ENCODE measurements at places on chromosomes 7 and 10. TPM values are rescaled to one million over a fixed set of nuclear protein-coding genes. Genes with fewer than 3 reads are reported as not detected.

GRCh38 chr7:92586403-92586802 lies 3.8 kb downstream of the FAM133B start:
- DNase-seq, result no peak

- no peak for DNase-seq
Observed at GRCh38 chr10:104076743-104077160, 8.9 kb downstream of the COL17A1 start.

CALHM2 gene
- 15.2 TPM for total RNA-seq

- no peak for DNase-seq
Observed at GRCh38 chr7:23011222-23011924, 2.6 kb downstream of the HYCC1 start.

- no peak for DNase-seq
Observed at GRCh38 chr10:50431133-50431532, 179.8 kb upstream of the ASAH2 start.

DNA sequence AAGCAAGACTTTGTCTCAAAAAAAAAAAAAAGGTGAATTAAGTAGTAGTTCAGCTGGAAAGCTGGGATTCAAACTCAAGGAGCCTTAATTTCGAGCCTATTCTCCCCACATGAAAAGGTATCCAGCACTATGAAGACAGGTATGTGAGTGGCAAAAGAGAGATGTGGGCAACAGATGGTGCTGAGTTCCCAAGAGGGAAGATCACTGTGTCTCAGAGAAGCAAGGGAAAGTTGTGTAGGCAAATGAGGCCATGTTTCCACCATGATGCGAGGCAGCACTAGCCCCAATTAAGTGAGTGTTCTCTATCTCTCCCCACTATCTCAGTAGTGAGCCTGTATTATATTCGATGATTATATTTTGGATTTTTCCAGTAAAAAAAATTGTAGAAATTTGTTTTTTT lies 19.8 kb upstream of the ST7 start:
- DNase-seq, result no peak

DNA sequence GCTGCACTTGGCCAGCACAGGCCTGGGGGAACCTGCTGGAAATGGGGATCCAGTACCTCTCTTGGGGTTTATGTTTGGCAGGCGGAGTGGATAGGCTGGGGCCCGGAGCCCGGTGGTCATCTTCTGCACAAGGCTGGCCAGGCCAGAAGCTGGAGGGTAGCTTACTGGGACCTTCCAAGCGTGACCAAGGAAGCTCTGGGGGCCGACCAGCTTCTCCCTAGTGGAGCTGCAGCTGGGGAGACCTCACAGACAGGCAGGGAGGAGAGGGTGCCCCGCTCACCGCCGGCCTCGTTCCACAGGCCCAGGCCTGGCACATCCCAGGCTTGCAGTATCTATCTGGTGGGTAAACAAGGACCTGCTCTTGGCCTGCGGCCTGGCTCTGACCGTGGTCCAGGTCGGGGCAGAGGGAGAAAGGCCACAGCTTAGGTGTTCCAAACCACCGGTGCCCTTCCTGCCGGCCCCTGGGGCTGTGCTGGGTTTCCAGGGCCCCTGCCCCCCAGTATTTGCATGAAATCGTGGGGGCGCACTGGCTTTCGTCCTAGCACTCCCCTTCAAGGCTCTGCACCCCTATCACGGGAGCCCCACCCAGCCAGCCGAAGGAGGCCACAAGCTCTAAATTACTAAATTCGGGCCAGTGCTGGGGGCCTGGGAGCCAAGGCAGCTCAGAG lies 1.5 kb upstream of the ELFN1 start:
- DNase-seq, result peak; percentile 74

ZNF503 gene
- total RNA-seq, result 6.0 TPM

DNA sequence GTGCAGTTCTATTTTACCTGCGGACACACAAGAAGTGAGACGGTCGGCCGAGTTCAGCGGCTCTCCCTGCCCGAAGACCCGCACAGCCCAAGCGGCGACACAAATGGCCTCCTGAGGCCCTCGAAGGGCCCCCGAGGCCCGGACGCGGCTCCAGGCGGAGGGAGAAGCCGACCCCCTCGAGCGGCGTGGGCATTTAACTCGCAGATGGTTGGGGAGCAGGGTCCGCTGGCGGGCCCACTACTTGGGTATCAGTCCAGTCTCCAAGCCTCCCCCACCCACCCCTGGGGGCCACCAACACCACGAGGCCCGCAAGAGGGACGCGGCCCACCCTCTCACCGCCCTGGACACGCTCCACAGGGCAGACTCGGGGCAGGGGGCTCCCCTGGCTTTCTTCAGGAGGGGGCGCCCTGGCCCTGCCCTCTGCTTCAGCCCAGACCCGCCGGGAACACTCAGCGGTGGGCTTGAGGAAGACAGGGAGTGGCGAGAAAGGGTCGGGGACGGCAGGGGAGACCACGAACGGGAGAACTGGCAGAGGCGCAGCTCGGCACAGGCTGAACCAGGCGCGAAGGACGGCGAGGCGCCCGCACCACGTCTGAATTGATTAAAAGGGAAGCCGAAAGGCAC lies 1.7 kb downstream of the IGF2BP3 start:
- DNase-seq, result no peak

DNA sequence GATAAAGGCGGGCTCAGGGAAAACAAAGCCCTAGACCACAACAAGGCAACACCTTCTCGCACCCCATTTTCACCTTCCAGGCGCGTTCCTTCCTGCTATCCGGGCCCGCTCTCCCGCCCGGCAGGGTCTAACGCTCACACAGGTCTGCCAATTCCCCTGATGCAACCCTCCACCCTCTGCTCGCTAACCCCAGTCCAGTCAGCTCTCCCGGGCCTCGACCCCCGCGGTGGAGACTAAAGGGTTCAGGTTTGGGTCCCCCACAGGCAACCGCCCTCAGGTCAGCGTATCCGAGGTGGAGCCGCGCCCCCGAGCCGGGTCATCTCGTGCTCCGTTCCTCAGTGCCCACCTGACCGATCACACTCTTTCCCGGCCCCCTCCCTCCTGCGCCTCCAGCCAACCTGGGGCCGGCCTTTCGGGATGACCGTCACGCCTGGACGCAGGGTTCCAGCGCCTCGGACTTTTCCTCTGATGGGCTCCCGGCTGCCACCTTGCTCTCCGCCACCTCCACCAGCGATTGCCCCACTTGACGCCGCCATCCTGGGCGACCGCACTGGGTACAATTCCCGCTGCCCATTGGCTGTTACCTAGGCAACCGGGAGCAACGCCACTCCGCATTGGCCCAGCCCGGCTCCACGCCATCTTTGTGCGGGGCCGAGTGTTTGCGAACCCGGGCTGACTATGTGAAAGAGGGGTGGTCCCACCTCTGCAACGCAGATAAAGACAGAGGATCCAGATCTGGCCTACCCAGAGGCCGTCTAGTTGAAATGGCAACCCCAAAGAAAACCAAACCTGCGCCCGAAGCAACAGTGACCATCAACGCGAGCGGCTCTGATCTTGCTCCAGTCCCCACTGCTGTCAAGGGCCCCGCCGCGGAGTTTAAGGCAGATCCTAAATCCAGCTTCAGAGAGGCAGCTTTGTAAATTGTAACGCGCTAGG lies at the start of gene MORN4:
Gene MORN4, minus strand, starts transcription at position 552 of the 936 bp plus-strand sequence. CDS start 13,847 bp downstream, outside the sequence.
- peak; percentile 96 for DNase-seq

- DNase-seq, result peak; percentile 78
Observed at GRCh38 chr10:74824900-74825370, 1.5 kb upstream of the KAT6B start.

- no peak for DNase-seq
Observed at GRCh38 chr7:95630702-95631458, 34.6 kb upstream of the PDK4 start.

DNA sequence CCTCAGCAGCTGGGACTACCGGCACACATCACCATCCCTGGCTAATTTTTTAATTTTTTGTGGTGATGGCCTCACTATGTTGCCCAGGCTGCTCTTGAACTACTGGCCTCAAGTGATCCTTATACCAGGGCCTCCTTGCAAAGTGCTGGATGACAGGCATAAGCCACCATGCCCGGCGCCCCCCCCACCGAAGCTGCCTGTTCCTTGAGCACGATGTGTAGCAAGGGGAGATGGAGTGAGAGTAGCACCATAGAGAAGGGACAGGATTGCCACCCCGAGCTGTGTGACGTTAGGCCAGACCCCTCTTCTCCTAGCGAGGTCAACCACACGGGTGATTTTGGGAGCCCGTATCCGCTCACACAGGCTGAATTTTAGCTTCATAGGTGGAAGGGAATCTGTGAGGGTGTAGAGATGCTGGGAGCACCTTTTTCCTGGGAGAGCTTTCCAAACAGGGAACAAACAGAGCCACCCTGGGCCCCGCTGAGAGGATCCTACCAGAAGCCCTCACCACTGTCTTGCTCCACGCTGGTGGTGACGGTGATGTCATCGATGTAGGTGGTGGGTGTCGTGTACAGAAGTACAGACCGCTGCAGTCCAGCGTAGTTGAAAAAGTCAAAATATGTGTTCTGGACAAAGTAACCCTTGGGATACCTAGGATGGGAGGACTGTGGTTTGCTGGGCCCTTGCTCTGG lies 3.0 kb downstream of the GUSB start:
- peak; percentile 31 for DNase-seq

ATRNL1 gene
- 0.41 TPM for total RNA-seq

GRCh38 chr7:66930341-66930740 lies 9.3 kb downstream of the TMEM248 start:
- no peak for DNase-seq

SLC18A2 gene
- 0.16 TPM for total RNA-seq
